ENCODE measurements at places on chromosomes 6 and 20.

- DNase-seq: no peak
Observed at GRCh38 chr6:147986846-147987245, 355.8 kb upstream of the SASH1 start.

GRCh38 chr20:1033751-1034414 lies 31.8 kb upstream of the RSPO4 start:
- DNase-seq: no peak

- DNase-seq: no peak
Observed at GRCh38 chr20:56896447-56896846, 267.3 kb downstream of the TFAP2C start.

DNA sequence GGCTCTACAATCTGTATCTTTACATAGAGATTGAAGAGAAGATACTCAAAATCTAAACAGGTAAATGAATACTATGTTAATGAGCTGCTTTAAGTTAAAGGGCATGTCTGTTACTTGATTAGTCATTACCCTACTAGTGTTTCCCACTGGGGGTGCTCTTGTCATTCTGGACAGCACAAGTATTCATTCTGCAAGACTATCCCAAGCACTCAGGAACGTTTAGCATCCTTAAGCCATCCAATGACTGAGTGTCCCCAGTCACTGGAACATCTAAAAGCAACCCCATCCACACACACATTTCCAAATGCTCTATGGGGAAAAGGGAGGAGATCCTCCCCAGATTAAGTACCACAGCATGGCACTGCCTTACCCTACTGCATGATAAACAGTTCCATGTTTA lies 25.7 kb downstream of the EZR start:
- DNase-seq: no peak

- no peak for DNase-seq
Observed at GRCh38 chr6:150208611-150209352, 65.9 kb downstream of the PPP1R14C start.

DNA sequence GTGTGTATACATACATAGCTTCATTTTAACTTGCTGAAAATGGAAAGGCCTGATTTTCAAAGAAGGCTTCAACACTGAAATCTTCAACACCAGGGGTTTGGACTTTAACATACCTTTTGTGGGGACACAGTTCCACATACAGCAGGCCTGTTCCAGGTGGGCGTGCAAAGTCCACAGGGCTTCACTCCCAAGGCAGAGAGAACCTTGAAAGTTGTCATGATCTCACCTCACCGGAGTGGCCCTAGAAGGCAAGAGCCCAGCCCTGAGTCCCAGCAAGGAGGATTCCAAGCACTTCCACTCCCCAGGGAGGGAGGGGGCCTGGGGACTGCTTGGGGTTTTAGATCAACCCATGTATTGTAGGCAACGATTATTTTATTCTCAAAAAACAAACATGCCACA lies 47.2 kb downstream of the TMEM242 start:
- no peak for DNase-seq

DNA sequence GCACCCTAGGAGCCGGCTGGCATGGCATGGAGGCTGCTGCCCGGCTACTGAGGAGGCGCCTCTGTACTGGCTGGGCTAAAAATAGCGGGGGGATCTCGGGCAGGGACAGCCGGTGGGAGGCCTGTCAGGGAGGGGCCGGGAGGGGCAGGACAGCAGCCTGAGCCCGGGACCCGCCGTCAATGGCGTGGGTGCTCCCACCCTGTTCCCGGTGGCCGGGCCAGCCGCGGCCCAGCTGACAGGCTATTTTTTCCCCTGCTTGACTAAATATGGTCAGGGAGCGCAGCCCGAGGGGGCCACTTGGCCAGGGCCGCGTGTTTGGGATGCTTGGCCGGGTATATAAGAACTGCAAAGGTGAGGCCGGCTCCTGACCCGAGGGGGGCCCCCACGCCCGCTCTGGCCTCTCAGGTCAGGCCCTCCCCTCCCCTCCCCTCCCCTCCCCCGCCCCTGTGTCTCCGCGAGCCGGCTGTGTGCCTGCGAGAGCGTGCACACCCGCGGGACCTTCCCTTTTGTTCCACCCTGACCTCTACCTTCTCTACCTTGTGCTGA lies 74.4 kb upstream of the GATA5 start:
- no peak for DNase-seq
